Breast epithelium (tissue), 4 donors: ENCODE measurements at places on chromosomes 1 and 21. TPM values are rescaled to one million over a fixed set of nuclear protein-coding genes. Genes with fewer than 3 reads are reported as not detected.

The KCNE2 gene
- not detected for total RNA-seq

The RAB7B gene
- 2.9 TPM for total RNA-seq

The CHAF1B gene
- 1.6 TPM for total RNA-seq

The TNN gene
- 2.6 TPM for total RNA-seq

The CFHR1 gene
- not detected for total RNA-seq

The LCE3E gene
- not detected for total RNA-seq

The FAM151A gene
- total RNA-seq = 0.33 TPM

The FBLIM1 gene
- 73.4 TPM for total RNA-seq

DNA sequence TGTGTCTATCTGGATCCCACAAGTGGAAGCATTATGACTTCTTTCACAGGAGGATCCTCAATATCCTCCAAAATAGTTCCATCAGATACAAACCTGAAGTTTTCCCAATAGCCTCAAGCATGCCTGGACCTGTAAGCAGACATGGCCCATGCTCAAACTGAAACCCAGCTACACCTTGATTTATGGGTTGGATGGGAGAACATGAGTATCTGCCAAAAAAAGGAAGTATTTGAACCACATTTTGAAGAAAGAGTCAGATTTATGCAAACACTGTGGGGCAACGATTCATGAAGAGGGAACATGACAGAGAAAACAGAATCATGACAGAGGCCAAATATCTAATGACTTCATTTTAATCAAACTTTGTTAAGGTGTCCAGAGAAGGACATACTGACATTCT, 351.0 kb upstream of the NFIA start:
- H3K4me3 ChIP-seq = no peak overlapping the region
- H3K36me3 ChIP-seq = no peaks in the 10 kb centered on the region
- H3K4me1 ChIP-seq = no peaks in the 10 kb centered on the region
- H3K27ac ChIP-seq = no peak overlapping the region
- H3K27me3 ChIP-seq = no peaks in the 10 kb centered on the region

- no peaks in the 10 kb centered on the region for H3K27me3 ChIP-seq
- no peak for DNase-seq
- no peak overlapping the region for H3K4me3 ChIP-seq
- H3K27ac ChIP-seq = no peak overlapping the region
These were observed 165.5 kb upstream of the FMN2 start for GRCh38 chr1:239926184-239926583.

GRCh38 chr1:227944090-227944930, 3.4 kb downstream of the WNT9A start:
- H3K36me3 ChIP-seq = no peaks in the 10 kb centered on the region
- H3K4me3 ChIP-seq = no peak overlapping the region
- H3K27ac ChIP-seq = peak overlapping the region; percentile 78
- H3K4me1 ChIP-seq = peaks cover 7% of the 10 kb centered on the region

DNA sequence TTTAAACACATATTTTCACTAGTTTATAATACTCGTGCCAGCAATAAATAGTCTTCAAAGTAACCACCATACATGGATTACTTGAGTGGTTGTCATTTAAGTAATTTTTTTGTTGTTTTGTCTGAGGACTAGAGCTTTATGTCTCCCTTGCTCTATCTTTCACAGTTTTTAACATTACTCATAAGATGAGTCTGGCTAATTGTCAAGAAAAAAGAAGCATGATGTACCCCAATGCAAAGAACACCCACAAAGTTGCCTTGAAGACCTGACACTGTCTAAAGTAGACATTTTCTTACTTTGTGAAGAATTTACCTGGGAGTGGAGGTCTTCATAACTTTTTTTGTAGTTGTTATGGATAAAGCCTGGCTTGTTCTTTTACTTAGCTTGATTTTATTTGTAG, 210.4 kb upstream of the BRINP3 start:
- H3K4me3 ChIP-seq = no peak overlapping the region
- no peaks in the 10 kb centered on the region for H3K4me1 ChIP-seq
- DNase-seq = no peak
- H3K27me3 ChIP-seq = no peaks in the 10 kb centered on the region
- H3K36me3 ChIP-seq = no peaks in the 10 kb centered on the region

GRCh38 chr21:45347712-45348499, 57.1 kb upstream of the COL18A1 start:
- H3K27me3 ChIP-seq = peaks cover 7% of the 10 kb centered on the region
- no peak overlapping the region for H3K4me3 ChIP-seq
- no peaks in the 10 kb centered on the region for H3K4me1 ChIP-seq
- H3K27ac ChIP-seq = peak overlapping the region; percentile 72
- no peak for DNase-seq
- no peaks in the 10 kb centered on the region for H3K36me3 ChIP-seq

DNA sequence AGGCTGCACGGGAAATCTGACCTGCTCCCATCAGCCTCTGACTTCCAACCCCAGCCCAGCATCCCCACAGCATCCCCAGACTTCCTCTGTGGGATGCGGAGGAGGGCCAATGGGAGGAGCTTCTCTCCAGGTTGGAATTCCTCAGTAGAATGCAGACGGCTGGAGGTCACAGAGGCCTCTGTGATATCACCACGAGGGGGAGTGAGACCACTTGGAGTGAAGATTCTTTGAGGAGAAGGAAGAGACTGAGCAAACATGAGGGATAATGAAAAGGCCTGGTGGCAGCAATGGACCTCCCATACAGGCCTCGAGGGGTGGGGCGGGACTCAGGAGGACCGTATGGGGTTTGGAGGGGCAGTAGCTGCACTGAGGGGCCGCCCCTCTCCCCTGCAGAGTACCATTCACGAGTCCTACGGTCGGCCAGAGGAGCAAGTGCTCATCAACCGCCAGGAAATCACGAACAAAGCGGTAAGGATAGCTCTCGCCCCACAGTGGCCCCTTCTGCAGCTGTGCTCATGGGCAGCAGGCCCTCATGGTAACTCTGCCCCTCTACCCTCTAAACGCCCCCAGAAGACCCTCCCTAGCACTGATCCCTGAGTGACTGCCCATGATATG, at the start of gene CATSPER4:
Gene CATSPER4 (plus strand): TSS at position 230 of the 615 bp plus-strand sequence. CDS start 26 bp downstream, at position 256.
- H3K27me3 ChIP-seq = no peaks in the 10 kb centered on the region
- no peak within 1 kb of the TSS for H3K4me3 ChIP-seq
- no peaks in the 10 kb centered on the region for H3K4me1 ChIP-seq
- no peak for DNase-seq
- H3K36me3 ChIP-seq = no peaks in the 10 kb centered on the region

- no peaks in the 10 kb centered on the region for H3K27me3 ChIP-seq
- DNase-seq = no peak
These were observed 17.1 kb upstream of the SPAG17 start for GRCh38 chr1:118202076-118202608.

DNA sequence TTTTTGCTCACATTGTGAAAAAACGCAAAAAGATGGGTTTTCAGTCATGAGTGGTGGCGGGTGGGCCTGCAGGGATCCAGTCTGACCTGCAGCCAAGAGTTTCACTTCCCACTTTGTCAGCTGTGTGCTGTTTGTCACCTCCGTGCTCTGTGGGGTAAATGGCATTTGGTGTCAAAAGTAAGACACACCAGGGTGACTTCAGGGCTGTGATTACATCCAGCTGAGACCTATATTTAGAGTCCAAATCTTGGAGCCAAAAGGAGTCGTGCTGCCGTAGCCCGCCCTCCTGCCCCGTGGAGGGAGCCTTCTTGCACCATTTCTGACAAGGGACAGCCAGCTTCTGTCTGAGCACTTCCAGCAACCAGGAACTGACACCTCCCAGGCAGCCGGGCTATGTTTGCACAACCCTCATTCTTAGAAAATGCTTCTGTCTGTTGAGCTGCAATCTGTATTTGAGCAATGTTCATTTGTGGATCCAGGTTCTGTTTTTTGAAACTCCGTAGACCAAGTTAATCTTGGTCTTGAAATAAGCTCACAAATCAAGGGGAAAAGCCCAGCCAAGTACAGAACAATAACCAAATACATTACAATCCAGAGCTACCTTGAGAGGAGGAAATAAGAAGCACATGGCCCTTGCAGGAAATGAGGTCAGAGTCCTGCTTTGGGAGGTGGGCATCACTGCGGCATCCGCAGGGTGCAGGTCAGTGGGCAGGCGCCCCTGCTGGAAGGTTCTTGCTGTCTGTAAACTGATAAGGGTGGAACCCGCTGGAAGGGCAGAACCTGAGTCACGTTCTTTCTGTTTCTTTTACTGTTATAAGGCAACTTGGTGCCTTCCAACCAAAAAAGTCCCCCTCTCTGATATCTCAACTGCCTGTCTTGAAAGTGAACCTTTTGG, 14.4 kb downstream of the ABCG1 start:
- peaks cover 19% of the 10 kb centered on the region for H3K4me1 ChIP-seq
- peak; percentile 71 for DNase-seq
- no peaks in the 10 kb centered on the region for H3K36me3 ChIP-seq
- peak overlapping the region; percentile 88 for H3K27ac ChIP-seq

DNA sequence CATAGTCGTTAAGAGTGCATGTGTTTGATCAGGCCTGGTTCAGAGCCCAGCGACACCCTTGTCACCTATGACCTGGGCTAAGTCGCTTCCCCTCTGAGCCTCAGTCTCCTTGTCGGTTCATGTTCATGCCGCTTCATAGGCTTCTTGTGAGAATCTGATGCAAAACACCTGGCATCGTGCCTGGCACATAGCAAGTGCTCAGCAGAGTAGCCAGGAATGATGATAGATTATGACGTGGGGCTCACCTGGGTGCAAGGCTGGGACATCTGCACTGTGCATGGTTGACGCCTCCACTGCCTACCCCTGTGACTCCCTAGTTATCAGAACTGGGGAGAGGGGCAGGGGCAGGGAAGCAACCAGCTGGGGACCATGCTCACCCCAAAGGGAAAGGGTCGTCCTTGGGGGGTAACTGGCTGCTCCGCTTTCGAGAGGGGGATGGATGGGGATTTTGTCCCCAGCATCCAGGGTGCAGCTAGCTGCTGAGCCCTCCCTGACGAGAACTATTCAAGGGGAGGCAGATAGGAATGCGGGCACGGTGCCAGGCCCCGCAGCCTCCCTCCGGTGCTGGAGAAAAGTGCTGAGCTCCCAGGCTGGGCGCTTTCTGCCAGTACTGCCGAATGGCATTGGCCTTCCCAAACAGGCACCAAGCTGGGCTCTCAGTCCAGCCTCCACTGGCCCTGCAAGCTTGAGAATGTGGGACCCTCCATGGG, 9.3 kb downstream of the EFHD2 start:
- no peaks in the 10 kb centered on the region for H3K36me3 ChIP-seq
- no peak for DNase-seq
- H3K27me3 ChIP-seq = no peaks in the 10 kb centered on the region
- no peak overlapping the region for H3K27ac ChIP-seq

DNA sequence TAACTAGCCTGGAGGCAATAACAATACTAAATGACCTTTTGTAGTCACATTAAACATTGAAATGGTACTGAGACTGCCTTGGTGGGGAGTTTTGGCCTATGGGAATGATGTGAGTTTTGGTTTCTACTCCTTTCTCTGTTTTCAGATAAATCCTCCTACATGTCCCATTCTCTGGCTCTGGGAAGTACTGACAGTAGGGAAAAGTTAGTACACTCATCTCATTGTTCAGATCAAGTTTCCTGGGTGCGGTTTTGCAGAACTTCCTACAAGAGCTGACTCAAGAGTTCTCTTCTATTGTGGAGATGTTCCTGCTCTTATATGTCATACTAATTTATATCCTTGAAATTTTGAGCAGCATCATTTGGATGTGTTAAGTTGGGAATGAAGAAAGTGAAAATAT, 74.2 kb upstream of the MACF1 start:
- no peak overlapping the region for H3K4me3 ChIP-seq
- H3K27ac ChIP-seq = peak overlapping the region; percentile 93
- no peaks in the 10 kb centered on the region for H3K36me3 ChIP-seq
- peaks cover 11% of the 10 kb centered on the region for H3K4me1 ChIP-seq
- H3K27me3 ChIP-seq = no peaks in the 10 kb centered on the region

- no peak overlapping the region for H3K27ac ChIP-seq
- H3K4me1 ChIP-seq = no peaks in the 10 kb centered on the region
- no peak overlapping the region for H3K4me3 ChIP-seq
These were observed 238.1 kb downstream of the LRRC40 start for GRCh38 chr1:69967245-69967766.

- H3K36me3 ChIP-seq = no peaks in the 10 kb centered on the region
- no peaks in the 10 kb centered on the region for H3K4me1 ChIP-seq
- H3K4me3 ChIP-seq = no peak overlapping the region
- no peak for DNase-seq
These were observed 745.6 kb upstream of the CXADR start for GRCh38 chr21:16767201-16767600.

DNA sequence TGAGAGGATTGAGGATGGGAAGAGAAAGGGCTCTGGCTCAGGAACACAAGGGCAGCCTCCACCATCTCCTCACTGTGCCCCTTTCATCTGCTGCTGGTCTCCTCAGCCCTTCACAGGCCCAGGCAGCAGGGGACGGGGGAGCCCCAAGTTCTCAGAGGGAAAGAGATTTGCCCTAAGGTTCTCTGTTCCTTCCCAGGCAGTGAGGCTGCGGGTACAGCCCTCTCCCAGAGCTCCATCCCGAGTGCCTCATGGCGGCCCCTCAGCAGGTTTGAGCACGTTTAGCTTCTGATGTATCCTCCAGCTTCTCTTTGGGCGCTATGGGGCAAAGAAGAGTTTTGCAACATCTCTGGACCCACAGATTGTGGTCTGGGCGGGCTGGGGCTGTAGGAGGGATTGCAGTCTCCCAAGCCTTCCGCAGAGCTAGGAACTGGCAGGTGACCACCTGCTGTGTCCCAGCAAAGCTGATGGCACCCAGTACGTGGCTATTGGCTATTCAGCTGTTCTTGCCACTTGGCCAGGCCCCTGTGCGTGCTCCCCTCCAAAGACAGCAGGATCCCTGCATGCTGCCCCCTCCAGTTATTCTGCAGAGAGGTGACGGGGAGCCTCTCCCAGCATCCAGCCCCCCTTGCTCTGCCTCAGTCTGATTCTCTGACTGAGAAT, 10.1 kb downstream of the DISP3 start:
- H3K4me3 ChIP-seq = no peak overlapping the region
- no peak for DNase-seq
- no peak overlapping the region for H3K27ac ChIP-seq
- no peaks in the 10 kb centered on the region for H3K4me1 ChIP-seq
- H3K36me3 ChIP-seq = no peaks in the 10 kb centered on the region

DNA sequence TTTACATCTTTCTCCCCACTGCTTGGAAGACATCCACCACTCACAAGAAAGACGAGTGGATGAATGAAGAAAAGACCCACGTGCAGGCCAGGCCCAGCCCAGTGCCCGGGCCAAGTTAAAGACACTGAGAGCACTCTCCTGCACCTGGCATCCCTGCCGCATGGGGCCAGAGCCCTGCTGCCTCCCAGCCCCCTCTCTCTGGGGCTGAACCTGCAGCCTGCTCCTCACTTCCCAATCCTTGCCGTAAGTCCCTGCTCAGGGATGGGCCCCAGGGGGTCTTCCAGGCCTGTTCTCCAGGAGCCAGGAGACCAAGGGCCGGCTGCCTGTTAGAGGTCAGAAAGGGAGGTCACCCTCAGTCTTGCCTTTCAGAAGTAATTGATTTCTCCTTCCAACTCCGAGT, 168.5 kb upstream of the ZC3H12A start:
- H3K4me3 ChIP-seq = no peak overlapping the region
- H3K4me1 ChIP-seq = no peaks in the 10 kb centered on the region
- no peak overlapping the region for H3K27ac ChIP-seq
- DNase-seq = no peak
- H3K27me3 ChIP-seq = no peaks in the 10 kb centered on the region

GRCh38 chr1:82565146-82565545, 764.4 kb downstream of the ADGRL2 start:
- no peak overlapping the region for H3K4me3 ChIP-seq
- H3K36me3 ChIP-seq = no peaks in the 10 kb centered on the region
- H3K27me3 ChIP-seq = no peaks in the 10 kb centered on the region
